ENCODE measurements at places on chromosomes 5 and 9.

DNA sequence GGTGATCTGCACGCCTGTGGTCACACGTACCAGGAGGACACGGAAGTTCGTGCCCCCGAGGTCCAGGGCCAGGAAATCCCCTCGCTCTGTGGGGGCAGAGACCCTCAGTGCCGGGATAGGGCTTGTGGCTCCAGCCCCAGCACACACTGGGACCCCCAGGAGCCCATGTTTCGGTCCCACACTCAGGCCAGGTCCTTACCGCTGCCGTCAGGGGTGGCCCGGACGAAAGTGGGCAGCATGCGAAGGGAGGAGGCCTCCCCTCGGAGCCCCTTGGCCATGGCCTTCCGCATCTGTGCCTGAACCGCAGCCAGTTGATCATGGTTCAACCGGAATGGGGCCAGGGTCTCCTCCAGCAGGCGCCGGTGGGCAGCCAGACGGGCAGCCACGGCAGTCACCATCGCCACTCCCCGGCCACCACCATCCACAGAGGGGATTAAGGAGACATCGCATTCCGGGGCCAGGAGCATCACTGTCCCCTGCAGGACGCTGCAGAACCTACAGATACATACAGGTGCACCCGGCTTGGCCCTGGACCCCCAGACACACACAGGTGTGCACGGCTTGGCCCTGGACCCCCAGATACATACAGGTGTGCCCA lies 11.8 kb downstream of the HK3 start:
- DNase-seq = no peak

DNA sequence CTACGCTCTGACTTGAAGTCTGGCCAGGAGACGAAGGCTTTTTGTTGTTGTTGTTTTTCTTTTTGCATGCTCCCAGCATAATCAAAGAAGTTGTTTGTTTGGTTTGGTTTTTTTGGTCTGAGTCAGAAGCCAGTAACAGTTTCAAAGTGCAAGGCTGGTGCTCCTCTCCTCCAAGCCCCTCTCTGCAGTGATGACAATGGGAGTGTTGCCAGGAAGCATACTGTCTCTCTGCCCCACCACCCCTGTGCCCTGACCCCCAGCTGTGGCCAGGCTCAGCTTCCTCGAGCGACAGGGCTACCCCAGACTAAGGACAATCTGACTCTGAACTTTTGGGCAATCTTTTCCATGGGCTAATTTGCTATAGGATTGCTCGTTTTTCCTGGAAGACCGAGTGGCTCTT lies 173.8 kb upstream of the PITX1 start:
- no peak for DNase-seq

DNA sequence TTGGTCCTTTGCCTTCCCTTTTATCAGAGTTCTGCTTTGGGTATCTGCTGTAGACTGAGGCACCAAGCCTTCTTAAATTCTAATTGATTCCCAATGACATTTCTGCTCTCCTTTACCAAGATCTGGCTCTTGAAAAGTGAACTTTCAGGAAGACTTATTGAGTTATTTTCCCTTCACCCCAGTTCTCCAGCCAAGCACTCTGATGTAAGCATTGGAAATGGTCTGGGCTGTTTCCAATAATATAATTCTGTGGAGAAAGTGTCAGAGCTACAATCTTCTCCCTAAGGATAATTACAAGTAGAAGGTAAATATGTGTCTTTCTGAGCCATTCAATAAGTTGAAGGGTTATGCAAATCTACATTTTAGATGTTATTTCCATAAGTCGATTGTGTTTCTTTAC lies 30.8 kb downstream of the BTF3 start:
- no peak for DNase-seq

GRCh38 chr5:81878333-81878732 lies 93.5 kb upstream of the ATG10 start:
- DNase-seq = no peak

GRCh38 chr9:31471010-31471409 lies 913.4 kb upstream of the ACO1 start:
- DNase-seq = no peak
